ENCODE measurements at places on chromosomes 2 and 18.

DNA sequence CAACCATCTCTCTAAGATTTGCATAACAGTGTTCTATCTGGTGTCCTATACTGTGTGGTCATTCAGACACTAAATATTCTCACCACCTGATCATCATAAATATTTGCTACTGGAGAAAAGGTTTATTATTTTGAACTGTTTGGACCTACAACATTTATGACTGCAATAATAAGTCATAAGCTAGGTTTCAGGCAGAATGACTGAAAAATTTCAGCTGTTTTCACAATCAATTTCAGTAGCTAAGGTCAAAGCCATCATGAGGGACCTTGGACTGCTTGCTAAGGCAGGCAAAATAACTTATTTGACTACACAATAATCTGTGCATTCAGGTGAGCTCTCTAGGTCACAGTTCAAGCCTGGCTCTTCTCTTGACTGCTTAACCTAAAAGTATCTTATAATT is 425.5 kb upstream of the CDH2 start:
- no peak for DNase-seq

- DNase-seq: no peak
Observed at GRCh38 chr2:26064846-26065245, 31.0 kb downstream of the RAB10 start.

DNA sequence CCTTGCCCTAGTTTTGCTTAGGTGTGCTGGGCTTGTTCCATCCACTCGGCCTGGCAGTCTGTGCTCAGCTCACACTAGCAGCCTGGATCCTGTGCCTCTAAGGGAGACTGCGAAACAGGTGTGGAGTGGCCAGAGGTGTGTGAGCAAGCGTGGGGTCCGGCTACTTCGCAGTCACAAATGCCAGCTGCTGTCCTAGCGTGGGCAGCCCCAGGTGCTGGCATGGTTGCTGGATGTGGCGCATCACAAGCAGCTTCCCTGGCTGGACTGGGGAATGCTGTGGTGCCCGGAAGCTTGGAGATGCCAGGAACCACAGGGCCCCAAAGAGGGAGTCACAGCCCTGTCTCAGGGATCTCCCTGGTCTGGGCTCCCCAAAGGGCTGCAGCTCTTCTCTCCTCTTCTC is 119.0 kb upstream of the TMEFF2 start:
- DNase-seq: no peak

DNA sequence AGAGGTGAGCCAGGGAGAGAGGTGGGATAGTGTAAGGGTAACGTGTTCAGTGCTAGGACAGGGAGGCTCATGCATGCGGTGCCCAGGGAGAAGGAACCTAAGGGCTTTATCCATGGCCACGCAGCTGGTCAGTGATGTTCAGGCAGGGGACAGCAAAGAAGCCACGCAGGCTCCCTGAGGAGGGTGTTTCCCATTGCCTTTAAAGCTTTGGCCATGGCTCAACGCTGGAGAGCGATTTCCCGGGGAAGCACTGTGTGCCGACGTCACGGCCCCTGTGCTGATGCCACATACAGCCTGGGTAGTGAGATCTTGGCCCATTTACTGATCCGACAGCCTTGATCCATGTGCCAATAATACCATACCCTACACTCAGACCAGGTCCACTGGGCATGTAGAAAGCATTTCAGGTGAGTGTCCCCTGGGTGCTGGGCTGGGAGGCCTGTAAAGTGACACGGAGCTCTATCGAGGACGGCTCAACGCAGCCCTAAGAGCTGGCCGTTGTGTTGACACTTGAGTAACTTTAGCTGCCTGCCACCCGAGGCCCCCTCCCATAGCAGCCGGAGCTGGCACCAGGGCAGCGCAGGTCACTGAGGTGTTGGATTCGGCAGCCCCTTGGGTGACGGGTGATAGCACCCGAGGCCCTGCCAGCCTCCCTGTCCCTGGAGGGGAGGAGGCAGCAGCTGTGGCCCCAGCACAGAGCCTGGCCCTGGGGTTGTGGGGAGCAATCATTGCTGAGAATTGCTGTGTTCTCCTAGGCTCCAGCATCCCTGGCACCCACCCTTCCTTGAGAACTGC is 41.4 kb downstream of the PDIA6 start:
- no peak for DNase-seq

GRCh38 chr2:3126911-3127621 is 250.6 kb downstream of the EIPR1 start:
- DNase-seq: peak; percentile 51

- DNase-seq: peak; percentile 20
Observed at GRCh38 chr18:61435064-61435652, 101.9 kb downstream of the CDH20 start.

- peak; percentile 30 for DNase-seq
Observed at GRCh38 chr2:138180692-138181386, 216.6 kb downstream of the HNMT start.

Data from eye (tissue), 1 donor.